Spleen (tissue), 13 donors: ENCODE measurements at places on chromosomes 12 and 14.
A peak's percentile ranks its signal among the peaks of the same experiment; 100 is the strongest.

DNA sequence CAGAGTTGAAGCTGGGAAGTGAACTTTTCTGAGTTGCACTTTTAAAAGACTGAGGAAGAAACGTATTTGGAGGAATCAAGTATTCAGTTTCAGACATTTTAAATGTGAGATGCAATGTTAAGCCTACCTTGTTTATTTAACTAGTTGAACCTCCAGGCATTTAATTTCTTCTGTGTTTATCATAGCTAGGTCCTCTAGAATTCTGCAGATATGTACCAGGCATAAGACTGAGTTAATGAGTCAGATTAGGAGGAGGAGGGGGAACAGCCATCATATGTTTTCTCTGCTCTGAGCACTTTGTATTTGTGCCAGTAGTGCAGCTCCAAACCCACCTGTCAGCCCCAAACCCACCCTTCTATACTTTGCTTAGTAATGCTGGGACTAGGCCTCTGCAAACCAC, 16.4 kb upstream of the SAMD4A start:
- H3K36me3 ChIP-seq, result no peaks in the 10 kb centered on the region
- no peak overlapping the region for H3K4me3 ChIP-seq
- H3K27me3 ChIP-seq, result no peaks in the 10 kb centered on the region
- no peak overlapping the region for H3K27ac ChIP-seq
- H3K4me1 ChIP-seq, result no peaks in the 10 kb centered on the region
- no peak for DNase-seq

DNA sequence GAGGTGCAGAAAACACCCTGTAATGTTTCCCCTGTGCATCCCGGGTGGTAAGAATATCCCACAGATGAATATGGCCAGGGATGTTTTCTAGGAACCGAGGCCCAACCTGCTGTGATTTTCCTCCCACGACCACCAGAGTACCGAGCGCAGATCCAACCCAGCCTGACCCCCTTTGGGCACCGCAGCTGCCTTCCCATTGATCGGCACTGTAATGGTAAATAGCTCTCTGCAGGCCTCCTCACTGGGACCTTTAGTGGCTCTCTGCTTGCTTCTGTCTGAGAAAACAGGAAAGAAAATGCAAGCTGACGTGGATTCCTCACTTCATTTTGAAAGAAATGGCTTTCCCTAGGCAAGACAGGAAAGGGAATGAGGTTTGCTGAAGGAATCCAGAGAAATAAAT, 2.4 kb upstream of the RAB15 start:
- H3K36me3 ChIP-seq, result no peaks in the 10 kb centered on the region
- no peak for DNase-seq
- no peaks in the 10 kb centered on the region for H3K27me3 ChIP-seq
- H3K27ac ChIP-seq, result no peak overlapping the region
- H3K4me3 ChIP-seq, result no peak overlapping the region

- H3K4me1 ChIP-seq, result peaks cover 17% of the 10 kb centered on the region
- no peaks in the 10 kb centered on the region for H3K27me3 ChIP-seq
- H3K27ac ChIP-seq, result no peak overlapping the region
- no peak overlapping the region for H3K4me3 ChIP-seq
- DNase-seq, result no peak
Observed at GRCh38 chr14:76828339-76829012, 2.3 kb downstream of the LRRC74A start.

- H3K27me3 ChIP-seq, result no peaks in the 10 kb centered on the region
- no peak for DNase-seq
- H3K27ac ChIP-seq, result no peak overlapping the region
- H3K4me3 ChIP-seq, result no peak overlapping the region
- H3K4me1 ChIP-seq, result no peaks in the 10 kb centered on the region
Observed at GRCh38 chr12:111248236-111249017, 120.5 kb downstream of the PHETA1 start.

GRCh38 chr12:19107750-19108149, 21.8 kb upstream of the PLEKHA5 start:
- no peak for DNase-seq
- H3K27ac ChIP-seq, result no peak overlapping the region
- H3K4me3 ChIP-seq, result no peak overlapping the region
- no peaks in the 10 kb centered on the region for H3K4me1 ChIP-seq

DNA sequence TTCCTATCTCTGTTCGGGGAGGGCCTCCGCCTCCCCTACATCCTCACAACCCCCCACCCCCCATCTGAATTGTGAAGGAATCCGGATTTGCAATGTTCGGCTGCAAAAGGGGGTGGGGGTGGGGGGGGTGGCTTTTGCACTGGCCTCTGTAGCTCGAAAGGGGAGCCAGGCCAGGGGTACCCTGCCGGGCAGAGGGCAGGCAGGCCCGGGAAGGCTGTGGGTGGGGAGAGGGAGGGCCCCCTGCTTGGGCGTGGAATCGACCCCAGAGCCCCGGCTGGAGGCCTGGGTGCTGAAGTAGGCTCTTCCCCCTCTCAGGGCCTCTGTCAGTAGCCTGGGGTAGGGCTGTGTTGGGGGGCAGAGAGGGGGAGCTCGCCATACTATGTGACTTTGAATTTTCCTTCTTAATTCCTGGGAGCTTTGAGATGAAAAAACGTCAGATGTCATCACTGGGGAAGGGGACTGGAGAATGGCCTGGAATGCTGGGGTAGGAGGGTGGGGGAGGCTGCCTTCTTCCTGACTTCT, 1.1 kb downstream of the LRP1 start:
- H3K36me3 ChIP-seq, result no peaks in the 10 kb centered on the region
- peaks cover 12% of the 10 kb centered on the region for H3K4me1 ChIP-seq
- DNase-seq, result peak; percentile 62
- H3K27me3 ChIP-seq, result peaks cover 28% of the 10 kb centered on the region
- peak overlapping the region; percentile 90 for H3K27ac ChIP-seq
- H3K4me3 ChIP-seq, result peak overlapping the region; percentile 72

- no peaks in the 10 kb centered on the region for H3K36me3 ChIP-seq
- peak; percentile 10 for DNase-seq
- no peaks in the 10 kb centered on the region for H3K4me1 ChIP-seq
- H3K4me3 ChIP-seq, result no peak overlapping the region
- H3K27me3 ChIP-seq, result no peaks in the 10 kb centered on the region
Observed at GRCh38 chr12:111616177-111616623, 17.1 kb upstream of the ATXN2 start.

DNA sequence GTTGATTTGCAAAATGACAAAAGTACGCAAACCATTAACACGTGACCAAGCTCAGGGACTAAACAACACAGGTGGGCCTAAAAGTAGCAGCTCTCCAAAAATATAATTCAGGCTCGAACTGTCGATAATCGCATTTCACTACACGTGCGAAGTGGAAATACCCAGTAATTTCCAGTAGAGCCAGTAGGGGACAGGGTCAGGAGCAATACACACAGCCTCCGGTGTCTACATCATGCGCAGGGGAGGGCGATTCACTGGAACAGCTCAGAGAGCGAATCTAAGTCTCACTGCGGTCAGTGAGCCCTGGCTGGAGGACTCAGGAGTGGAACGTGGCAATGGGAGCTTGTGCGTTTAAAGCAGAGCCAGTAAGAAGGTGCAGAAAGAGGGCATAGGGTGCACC, 40.4 kb downstream of the SETD3 start:
- DNase-seq, result no peak
- no peaks in the 10 kb centered on the region for H3K27me3 ChIP-seq
- no peak overlapping the region for H3K27ac ChIP-seq
- H3K36me3 ChIP-seq, result no peaks in the 10 kb centered on the region
- H3K4me3 ChIP-seq, result no peak overlapping the region

DNA sequence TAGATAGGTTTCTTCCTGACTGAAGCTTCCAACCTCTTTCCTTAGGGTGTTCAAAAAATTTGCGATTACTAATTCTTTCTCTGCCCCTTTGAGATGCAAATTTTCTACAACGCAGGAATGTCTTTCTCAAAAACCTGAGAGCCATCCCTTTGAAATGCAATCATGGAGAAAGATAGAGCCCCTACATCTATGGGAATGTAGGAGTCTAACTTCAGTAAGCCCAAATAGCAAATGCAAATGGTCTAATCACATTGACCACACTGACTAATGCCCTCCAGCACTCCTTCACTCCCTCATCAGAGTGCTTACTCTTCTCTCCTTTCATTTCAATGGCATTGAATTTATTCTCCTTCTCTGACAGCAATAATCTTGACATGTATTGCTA, 107.1 kb downstream of the SLC6A15 start:
- no peak overlapping the region for H3K27ac ChIP-seq
- no peak for DNase-seq
- no peaks in the 10 kb centered on the region for H3K36me3 ChIP-seq
- H3K27me3 ChIP-seq, result no peaks in the 10 kb centered on the region
- H3K4me1 ChIP-seq, result no peaks in the 10 kb centered on the region

GRCh38 chr12:77163074-77164038, 98.0 kb upstream of the E2F7 start:
- H3K4me1 ChIP-seq, result no peaks in the 10 kb centered on the region
- H3K27ac ChIP-seq, result no peak overlapping the region
- no peaks in the 10 kb centered on the region for H3K36me3 ChIP-seq
- no peak overlapping the region for H3K4me3 ChIP-seq
- DNase-seq, result no peak

GRCh38 chr14:45699471-45699870, 446.5 kb upstream of the MIS18BP1 start:
- no peaks in the 10 kb centered on the region for H3K36me3 ChIP-seq
- H3K4me1 ChIP-seq, result no peaks in the 10 kb centered on the region
- H3K27ac ChIP-seq, result no peak overlapping the region
- H3K27me3 ChIP-seq, result no peaks in the 10 kb centered on the region

- H3K27ac ChIP-seq, result no peak overlapping the region
- peaks cover 4% of the 10 kb centered on the region for H3K36me3 ChIP-seq
- DNase-seq, result no peak
- H3K4me1 ChIP-seq, result no peaks in the 10 kb centered on the region
- no peak overlapping the region for H3K4me3 ChIP-seq
- no peaks in the 10 kb centered on the region for H3K27me3 ChIP-seq
Observed at GRCh38 chr14:51723990-51724389, 72.3 kb downstream of the FRMD6 start.

- no peak for DNase-seq
- H3K4me3 ChIP-seq, result no peak overlapping the region
- H3K4me1 ChIP-seq, result peaks cover 16% of the 10 kb centered on the region
- no peaks in the 10 kb centered on the region for H3K36me3 ChIP-seq
- no peak overlapping the region for H3K27ac ChIP-seq
- no peaks in the 10 kb centered on the region for H3K27me3 ChIP-seq
Observed at GRCh38 chr12:97305651-97306050, 157.0 kb upstream of the RMST start.

DNA sequence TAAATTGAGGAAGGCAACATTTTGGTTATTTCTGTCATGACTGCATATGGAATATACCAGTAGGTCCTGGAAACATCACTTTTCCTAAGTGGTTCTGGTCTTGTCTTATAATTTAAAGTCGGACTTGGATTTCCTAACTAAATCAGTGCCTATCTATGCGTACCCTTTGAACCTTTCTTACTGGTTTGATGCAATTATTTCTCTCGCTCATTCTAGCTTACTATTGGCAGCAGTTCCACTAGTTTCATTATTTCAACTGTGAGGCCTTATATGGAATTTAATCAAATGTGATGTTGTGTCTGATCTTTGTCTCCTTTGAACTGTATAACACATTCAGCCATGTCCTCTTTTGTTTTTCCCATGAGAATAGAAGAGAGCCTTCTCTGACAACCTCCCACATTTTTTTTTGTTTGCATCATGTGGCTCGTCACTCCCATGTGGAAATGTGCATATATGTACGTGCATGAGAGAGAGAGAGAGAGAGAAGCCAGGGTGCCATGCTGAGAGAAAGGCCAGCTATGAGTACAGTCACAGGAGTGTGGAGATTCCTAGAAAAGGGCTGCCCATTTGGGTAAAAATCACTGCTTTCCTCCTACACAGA, 48.0 kb downstream of the AKAP6 start:
- H3K27ac ChIP-seq, result no peak overlapping the region
- no peak overlapping the region for H3K4me3 ChIP-seq
- H3K27me3 ChIP-seq, result no peaks in the 10 kb centered on the region
- DNase-seq, result no peak

DNA sequence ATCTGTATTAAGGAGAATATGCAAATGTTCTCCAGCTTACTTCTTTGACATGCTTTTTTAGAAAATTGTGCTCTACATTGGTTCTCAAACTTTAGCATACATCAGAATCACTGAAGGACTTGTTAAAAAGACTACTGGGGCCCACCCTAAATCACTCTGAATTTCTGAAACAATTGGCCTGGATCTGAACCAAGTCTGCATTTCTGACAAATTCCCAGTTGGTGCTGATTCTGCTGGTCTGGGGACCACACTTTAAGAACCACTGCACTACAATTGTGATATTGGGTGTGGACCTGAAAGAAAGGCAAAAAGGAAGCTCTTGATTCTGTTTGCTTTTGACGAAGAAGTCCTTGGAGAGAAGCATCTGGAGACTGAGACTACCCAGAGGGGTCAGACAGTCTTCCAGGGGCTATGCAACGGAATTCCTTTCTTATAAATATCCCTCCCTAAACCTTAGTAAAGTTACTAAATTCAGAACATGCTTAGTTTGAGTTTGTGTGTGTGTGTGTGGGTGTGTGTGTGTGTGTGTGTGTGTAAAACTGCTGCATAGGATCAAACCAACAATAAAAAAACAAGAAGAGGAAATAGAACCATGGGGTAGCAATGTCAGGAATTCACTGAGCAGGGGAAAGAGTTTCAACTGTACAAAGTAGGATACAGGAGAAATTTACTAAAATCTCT, 36.8 kb downstream of the EAPP start:
- H3K4me3 ChIP-seq, result no peak overlapping the region
- no peaks in the 10 kb centered on the region for H3K27me3 ChIP-seq
- H3K4me1 ChIP-seq, result no peaks in the 10 kb centered on the region
- H3K27ac ChIP-seq, result no peak overlapping the region
- DNase-seq, result no peak

GRCh38 chr12:122547330-122547729, 20.3 kb downstream of the KNTC1 start:
- H3K27ac ChIP-seq, result no peak overlapping the region
- H3K4me3 ChIP-seq, result no peak overlapping the region
- DNase-seq, result no peak
- H3K27me3 ChIP-seq, result no peaks in the 10 kb centered on the region
- no peaks in the 10 kb centered on the region for H3K4me1 ChIP-seq
- H3K36me3 ChIP-seq, result peaks cover 45% of the 10 kb centered on the region

- H3K36me3 ChIP-seq, result no peaks in the 10 kb centered on the region
- DNase-seq, result no peak
- H3K4me3 ChIP-seq, result no peak overlapping the region
- H3K4me1 ChIP-seq, result no peaks in the 10 kb centered on the region
- H3K27me3 ChIP-seq, result no peaks in the 10 kb centered on the region
Observed at GRCh38 chr12:3417937-3418462, 73.0 kb upstream of the PRMT8 start.

GRCh38 chr14:59161561-59162175, 26.8 kb upstream of the DAAM1 start:
- no peak overlapping the region for H3K27ac ChIP-seq
- H3K4me3 ChIP-seq, result peak overlapping the region; percentile 3
- no peaks in the 10 kb centered on the region for H3K27me3 ChIP-seq
- DNase-seq, result no peak

- no peak for DNase-seq
Observed at GRCh38 chr14:30284808-30285207, 274.1 kb upstream of the G2E3 start.

GRCh38 chr12:125159702-125160101, 94.5 kb downstream of the AACS start:
- H3K27me3 ChIP-seq, result no peaks in the 10 kb centered on the region
- H3K27ac ChIP-seq, result no peak overlapping the region
- no peaks in the 10 kb centered on the region for H3K4me1 ChIP-seq

- no peak overlapping the region for H3K27ac ChIP-seq
- no peak for DNase-seq
Observed at GRCh38 chr14:103064436-103064835, 7.1 kb upstream of the CDC42BPB start.
